ENCODE measurements at places on chromosomes 6 and 20. TPM values are rescaled to one million over a fixed set of nuclear protein-coding genes. Genes with fewer than 3 reads are reported as not detected.

The HCK gene
- total RNA-seq = 2.3 TPM

DNA sequence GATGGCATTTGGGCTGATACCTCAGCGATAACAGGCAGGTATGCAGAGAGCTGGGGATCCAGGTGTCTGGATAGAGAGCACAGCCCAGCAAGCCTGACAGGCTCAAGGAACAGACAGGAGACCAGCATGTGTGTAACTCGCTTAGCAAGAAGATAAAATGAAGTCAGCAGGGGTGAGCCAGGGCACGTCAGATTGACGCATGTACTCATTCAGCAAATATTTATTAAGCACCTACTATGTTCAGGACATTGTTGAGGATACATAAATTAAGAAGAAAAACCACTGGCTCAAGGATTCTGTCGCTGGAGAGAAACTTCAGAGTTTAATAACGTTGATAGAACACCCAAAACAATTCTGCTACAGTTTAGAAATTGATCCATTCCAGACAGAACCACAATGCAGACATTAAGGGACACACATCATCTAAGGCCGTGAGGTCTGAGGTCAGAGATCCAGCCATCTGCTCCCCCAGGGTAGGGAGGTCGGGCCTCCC lies 1.0 kb upstream of the DUSP22 start:
- peak overlapping the region; percentile 70 for H3K4me3 ChIP-seq
- peak overlapping the region; percentile 95 for H3K27ac ChIP-seq
- DNase-seq = peak; percentile 60
- H3K27me3 ChIP-seq = no peaks in the 10 kb centered on the region

DNA sequence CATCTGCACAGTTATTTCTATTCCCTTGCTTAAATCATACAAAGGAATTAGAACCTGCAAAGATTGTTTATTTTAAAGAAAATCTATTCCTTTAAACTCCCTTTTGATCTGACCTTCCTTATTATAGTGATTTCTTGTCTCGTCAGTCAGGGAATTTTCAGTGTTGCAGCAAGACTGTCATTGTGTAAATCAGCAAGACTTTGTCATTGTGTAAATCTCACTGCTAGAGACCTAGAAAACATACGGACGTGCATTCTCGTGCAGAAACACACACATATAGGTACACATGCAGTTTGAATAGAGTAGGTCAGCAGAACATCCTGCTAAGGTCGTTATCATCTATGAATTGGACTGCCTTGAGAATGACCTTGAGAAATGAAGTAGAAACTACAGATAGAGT lies 6.2 kb upstream of the SGK1 start:
- no peak overlapping the region for H3K27ac ChIP-seq
- DNase-seq = no peak
- H3K36me3 ChIP-seq = no peaks in the 10 kb centered on the region
- no peaks in the 10 kb centered on the region for H3K27me3 ChIP-seq
- H3K4me3 ChIP-seq = no peak overlapping the region

The SIRPA gene
- total RNA-seq = 58.5 TPM

DNA sequence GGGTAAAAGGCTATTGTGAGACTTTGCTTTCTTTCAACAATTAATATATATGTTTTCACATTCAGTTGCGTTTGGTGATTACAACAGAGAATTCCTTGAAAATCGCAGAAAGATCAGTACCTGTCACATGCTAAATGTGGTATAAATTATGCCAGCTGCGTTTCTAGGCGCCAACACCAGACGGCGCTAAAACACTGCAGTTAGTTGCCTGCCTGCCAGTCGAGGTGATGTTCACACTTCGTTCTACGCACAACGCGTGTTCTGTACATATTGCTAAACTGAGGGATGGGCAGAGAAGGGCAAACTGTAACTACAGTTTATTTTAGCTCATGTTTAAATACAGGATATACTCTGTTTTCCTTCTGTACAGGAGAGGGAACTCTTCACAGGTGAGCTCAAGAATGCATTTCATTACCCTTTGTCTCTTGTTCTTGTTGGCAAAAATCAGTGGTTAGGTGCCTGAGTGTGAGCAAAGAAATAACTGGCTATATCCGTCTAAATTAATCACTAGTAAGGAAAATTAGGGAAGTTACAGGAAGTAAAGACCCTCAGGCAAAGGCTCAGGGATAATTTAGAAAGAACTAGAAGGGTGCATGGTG lies 100.1 kb upstream of the RGS17 start:
- H3K4me3 ChIP-seq = no peak overlapping the region
- no peaks in the 10 kb centered on the region for H3K4me1 ChIP-seq
- no peak overlapping the region for H3K27ac ChIP-seq
- DNase-seq = no peak
- H3K36me3 ChIP-seq = no peaks in the 10 kb centered on the region
- H3K27me3 ChIP-seq = no peaks in the 10 kb centered on the region

The MCCD1 gene
- not detected for total RNA-seq

All from right atrium auricular region (tissue), 2 donors.